Stimulated activated naive CD4-positive, alpha-beta T cell (primary cell): ENCODE measurements at places on chromosomes 3 and 15.

- DNase-seq: no peak
These were observed 318.6 kb downstream of the FGF12 start for GRCh38 chr3:192408647-192409200.

GRCh38 chr3:15181511-15181910, 24.5 kb upstream of the CAPN7 start:
- DNase-seq: no peak

- DNase-seq: no peak
These were observed 13.9 kb upstream of the RTP1 start for GRCh38 chr3:187183210-187183862.

- DNase-seq: no peak
These were observed 164.4 kb downstream of the GHSR start for GRCh38 chr3:172283841-172284357.

- no peak for DNase-seq
These were observed 6.4 kb upstream of the NR1D2 start for GRCh38 chr3:23938688-23939087.

DNA sequence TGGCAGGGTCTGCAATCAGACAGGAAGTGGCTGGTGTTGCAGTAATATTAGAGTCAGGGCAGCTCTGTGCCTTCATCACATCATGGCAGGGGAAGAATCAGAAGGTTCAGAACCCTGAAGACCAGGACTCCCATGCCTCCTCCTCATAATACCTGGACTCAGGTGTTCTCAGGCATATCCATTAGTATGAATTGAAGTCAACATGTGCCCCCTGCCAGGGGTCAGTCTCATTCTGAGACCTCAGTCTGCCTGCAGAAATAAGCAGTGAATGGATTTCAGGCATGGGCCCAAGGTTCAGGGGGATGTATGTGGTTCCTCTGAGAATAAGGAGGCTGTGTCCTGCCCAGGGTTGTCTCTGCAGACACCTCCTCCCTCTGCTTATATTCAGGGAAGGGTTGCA, 74.2 kb downstream of the SPSB4 start:
- DNase-seq: no peak

DNA sequence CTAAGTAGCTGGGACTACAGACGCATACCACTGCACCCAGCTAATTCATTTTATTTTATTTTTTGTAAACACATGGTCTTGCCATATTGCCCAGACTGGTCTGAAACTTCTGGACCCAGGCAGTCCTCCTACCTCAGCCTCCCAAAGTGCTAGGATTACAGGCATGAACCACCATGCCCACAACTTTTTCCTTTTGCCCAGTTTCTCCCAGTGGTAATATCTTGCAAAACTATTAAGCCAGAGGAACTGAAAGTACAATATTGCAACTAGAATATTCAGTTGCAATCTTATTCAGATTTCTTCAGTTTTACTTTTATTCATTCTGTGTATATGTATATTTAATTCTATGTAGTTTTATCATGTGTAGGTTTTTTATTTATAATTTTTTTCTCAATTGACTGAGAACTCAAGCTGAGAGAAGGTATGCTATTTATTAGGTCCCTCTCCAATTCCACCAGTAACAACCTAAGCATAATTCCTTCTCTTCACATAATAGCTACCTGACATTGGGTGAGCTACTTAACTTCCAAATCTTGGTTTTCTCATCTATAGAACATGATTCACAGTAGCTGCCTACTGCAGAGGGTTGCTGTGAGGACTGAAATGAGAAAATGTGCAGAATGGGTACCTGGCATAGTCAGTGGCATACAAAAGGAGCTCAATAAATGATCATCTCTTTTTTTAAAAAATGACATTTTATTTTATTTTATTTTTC, 30.8 kb downstream of the KLHL18 start:
- no peak for DNase-seq

- DNase-seq: no peak
These were observed 34.0 kb downstream of the ATP13A4 start for GRCh38 chr3:193520738-193521137.

GRCh38 chr3:27559835-27560234, 75.7 kb upstream of the SLC4A7 start:
- DNase-seq: no peak

DNA sequence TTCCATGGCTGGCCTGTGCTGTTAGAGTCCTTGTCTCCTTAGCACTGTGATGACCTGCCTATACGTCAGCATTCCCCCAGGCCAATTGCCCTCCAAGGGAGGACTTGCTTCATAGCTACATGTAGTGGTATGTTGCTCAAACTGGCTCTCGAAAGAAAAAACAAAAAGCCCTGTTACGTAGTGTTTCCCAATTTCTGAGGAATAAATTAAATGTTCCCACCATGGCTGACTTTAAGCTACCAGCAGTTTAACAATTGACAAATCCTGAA, 54.6 kb downstream of the WNT7A start:
- no peak for DNase-seq

- DNase-seq: no peak
These were observed 3.6 kb downstream of the WHAMM start for GRCh38 chr15:82812994-82813393.
